ENCODE measurements at places on chromosomes 2 and 18.

- no peak for DNase-seq
Measured at GRCh38 chr2:127608061-127609030, 37.6 kb upstream of the GPR17 start.

DNA sequence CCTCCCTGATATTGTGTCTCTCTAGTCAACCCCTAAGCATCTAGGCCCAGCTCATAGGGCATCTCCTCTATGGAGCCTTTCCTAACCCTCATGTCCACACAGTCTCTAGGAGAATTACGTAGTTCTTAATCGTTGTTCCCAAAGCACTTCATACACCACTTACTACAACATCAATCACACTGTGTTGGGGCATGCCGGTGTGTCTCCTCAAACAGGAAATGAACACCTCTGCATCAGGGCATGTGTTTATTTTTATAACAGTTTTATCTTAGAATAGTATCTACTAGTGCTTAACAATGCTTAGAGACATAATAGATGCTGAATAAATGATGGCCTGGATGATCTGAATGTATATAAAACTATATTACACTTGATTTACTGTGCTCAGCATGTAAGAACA is 19.7 kb downstream of the CYP1B1 start:
- no peak for DNase-seq

- no peak for DNase-seq
Measured at GRCh38 chr18:43772907-43773306, 495.6 kb upstream of the SYT4 start.

DNA sequence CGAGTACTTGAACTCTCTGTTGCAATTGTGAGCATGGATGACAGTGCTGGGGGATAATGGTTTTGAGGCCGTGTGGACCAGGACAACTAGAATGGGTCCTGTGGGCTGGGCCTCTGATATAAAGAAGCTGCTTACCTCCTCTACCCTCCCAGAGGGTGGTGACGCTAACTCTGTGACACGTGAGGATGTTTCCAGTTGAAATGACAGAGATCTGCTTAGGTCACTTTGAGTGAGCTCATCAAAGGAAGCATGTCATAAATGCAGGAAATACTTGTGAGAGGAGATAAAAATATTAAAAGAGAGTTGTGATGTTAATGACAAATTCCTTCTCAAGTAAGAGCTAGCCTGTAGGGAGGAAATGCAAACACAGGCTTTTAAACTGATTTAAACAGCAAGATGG is 16.4 kb downstream of the RMC1 start:
- no peak for DNase-seq

GRCh38 chr2:129812071-129812470 is 167.4 kb upstream of the RAB6C start:
- DNase-seq = no peak

- DNase-seq = no peak
Measured at GRCh38 chr18:33282709-33283333, 157.7 kb downstream of the CCDC178 start.

- DNase-seq = no peak
Measured at GRCh38 chr2:209463226-209463625, 39.4 kb downstream of the MAP2 start.

GRCh38 chr2:20913491-20913890 is 90.6 kb upstream of the LDAH start:
- no peak for DNase-seq

GRCh38 chr2:221431477-221431876 is 140.6 kb downstream of the EPHA4 start:
- DNase-seq = no peak

DNA sequence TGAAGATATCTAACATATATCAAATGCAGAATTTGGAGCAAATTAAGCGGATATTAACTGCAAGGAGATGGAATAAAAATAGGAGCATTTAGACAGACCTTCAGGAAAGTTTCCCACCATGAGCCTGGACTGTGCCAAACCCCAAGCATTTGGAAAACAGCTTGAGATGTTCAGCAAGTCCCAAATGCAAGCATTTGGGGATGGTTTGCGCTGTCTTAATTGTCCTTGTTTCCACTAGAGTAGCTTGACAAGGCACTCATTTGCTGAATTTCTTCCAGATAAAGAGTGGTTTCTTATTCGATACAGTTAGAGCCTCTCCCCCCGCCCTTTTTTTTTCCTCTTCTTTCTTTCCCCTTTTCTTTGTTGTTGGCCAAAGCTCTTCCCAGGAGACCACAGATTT is 77.1 kb upstream of the CDC42EP3 start:
- DNase-seq = no peak

DNA sequence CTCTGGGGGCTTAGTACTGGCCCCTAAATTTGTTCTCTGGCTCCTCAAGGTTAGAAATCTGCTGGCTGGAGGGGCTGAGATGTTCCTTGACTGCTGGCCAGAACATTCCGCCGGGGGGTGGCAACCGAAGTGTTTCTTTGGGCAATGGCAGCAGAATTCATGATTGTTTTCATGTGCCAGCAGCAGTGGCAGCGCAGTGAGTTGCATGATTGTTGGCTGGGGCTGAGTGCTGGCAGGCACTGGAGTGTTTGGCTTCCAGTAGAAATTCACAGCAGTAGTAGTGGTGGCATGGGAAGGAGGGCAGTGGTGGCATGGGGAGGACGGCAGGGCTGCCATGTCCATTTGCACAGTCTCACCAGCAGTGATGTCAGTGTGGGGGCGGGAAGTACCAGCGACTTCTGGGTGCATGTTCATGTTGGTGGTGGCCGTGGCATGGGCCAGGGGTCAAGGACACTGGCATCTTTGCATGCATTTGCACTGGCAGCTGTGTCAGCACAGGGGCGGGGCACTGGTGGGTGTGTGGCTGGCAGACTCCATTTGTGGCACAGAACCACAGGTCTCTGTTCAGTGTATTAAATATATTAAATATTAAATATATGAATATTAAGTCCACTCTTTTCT is 130.6 kb upstream of the CDH7 start:
- DNase-seq = no peak

DNA sequence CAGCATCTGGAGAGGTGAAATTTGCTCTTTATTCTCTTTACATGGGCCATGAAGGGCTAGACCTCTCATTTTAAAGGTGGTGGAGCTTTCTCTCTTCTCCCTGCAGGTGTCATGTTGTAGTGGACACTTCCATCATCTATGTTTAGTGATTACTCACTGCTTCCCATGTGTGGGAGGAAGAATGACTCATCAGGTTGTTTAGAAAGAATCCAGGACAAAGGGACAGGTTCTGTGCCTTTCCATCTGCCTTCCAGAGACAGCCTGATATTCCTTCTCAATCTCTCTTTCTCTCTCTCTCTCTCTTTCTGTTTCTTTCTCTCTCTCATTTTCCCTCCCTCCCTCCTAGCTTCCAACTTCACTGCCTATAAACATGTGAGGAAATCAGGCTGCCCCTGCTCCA is 38.7 kb downstream of the SCG2 start:
- DNase-seq = no peak

GRCh38 chr2:57987835-57988573 is 58.6 kb upstream of the VRK2 start:
- no peak for DNase-seq

DNA sequence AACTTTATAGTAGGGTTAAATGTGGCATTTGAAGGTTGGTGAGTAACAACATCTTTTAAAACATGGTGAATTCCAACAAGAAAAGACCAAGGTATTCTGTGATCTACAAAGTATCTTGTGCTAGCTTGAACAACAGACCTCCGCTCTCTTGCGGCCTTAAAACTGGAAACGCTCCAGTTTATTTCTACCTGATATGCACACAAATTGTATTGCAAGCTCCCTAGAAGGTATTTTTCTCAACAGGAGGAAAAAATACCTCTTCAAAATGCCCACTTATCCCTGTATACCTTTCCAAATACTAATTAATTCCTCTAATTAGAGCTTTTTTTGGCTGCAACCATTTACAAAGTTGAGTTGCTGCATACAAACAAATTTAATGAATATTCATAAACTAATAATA is 69.5 kb downstream of the KCNH7 start:
- no peak for DNase-seq

DNA sequence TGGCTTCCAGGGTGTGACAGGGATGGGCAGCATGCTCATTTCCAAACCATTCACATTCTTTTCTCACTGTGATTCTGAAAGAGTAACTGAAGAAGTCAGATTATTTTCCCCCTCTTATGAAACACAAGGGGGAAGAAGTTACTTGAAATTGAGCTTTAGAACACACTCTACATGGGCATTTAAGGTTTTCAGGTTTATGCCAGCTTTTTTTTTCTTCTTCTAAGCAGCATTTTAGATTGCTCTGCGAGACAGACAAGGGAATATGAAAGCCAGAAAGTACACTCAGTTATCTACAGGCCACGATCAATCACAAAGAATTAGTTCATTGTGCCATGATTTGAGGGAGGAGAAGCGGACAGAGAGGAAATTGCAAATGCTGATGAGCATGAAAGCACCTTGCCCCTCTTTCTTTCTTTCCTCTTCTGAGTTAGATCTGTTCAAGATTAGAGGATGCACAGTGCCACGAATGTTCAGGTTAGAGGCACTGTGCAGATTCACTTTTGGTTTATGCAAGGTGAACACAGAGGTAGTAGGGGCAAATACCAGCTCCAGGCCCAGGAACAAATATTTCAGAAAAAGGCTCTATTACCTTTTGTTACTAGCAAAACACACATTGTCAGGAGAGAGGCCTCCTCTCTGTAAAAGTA is 49.2 kb downstream of the CXCR4 start:
- no peak for DNase-seq

GRCh38 chr2:108118996-108119395 is 120.8 kb upstream of the SULT1C3 start:
- no peak for DNase-seq

DNA sequence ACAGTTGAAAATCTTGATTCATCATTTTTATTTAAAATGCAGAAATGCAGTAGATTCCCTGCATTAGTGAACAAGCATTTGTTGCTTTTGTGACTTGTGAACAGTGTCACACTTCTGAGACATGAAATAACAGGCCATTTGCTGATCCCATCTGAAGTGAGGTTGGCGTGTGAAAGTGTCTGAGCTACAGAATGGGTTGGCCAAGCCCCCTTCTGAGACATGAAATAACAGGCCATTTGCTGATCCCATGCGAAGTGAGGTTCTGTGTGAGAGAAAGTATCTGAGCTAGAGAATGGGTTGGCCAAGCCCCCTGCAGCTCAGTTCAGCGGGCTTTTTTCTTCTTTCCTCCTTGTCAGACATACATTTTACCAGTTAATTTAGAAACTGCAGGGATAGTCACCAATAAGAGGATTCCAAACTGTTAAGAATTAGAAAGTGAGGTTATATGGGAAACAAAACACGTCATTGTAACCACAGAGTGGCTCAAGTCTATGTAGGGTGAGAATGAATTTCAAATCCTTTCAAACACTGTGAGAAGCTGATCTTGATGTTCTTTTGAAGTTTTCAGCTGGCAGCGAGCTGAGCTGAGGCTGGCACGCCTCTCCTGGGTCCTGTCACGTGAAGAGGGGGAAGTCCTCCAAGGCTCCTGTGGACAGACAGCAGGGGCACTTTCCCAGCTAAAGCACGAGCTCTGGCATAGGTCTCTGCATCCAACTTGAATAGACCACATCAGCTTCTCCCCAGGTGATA is 339.2 kb upstream of the SALL3 start:
- DNase-seq = no peak

DNA sequence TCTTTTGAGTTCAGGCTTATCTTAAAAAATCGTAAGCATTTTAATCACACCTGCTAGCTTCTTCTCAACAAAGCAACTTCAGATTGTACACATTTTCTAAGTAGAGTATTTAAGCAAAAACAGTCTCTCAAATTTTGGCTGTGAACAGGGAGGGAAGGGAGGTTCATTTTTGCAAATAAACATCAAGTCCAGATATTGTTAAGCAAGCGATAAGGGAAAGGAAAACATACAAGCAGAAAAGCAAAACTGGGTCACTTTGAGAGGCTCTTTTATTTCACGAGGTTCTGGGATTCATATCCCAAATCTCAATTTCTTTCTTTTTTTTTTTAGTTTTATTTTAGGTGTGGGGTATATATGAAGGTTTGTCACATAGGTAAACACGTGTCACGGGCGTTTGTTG is 79.9 kb downstream of the SLC25A12 start:
- no peak for DNase-seq

- DNase-seq = no peak
Measured at GRCh38 chr2:141748616-141749015, 382.2 kb downstream of the LRP1B start.

GRCh38 chr18:32767400-32767799 is 5.4 kb downstream of the KLHL14 start:
- no peak for DNase-seq

DNA sequence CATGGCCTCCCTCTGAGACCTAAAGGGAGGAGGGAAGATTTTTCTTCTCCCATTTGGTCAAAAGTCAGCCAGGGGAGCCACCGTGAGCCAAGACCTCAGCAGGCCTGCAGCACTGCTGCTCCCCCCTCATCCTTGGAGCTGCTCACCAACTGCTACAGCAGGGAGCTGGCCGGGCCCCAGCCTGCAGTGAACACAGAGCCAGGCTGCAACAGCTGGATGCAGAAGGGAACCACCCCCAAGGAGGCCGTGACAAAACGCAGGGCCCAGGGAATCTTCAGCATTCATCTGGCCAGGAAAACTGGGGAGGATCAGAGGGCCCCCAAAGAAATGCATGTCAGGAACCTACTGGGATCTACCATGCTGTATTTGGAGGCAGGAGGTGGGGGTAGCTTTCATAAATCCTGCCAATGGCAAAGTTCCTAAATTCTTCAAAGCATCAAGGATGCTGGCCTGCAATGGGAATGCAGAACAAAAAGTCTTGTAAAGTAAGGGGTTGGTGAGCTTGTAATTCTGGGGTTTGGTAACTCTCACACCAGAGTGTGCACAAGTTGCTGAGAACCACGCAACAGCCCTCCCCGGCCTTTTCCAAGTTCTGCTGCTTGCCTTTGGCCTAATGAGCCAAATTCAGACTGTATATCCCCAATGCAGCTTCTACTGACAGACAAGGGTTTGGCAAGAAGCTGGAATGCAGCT is 61.0 kb downstream of the CACNB4 start:
- DNase-seq = no peak

- no peak for DNase-seq
Measured at GRCh38 chr2:114128725-114129124, 238.8 kb downstream of the ACTR3 start.

- DNase-seq = no peak
Measured at GRCh38 chr2:7913974-7914373, 767.9 kb upstream of the ID2 start.

- no peak for DNase-seq
Measured at GRCh38 chr18:11729556-11729955, 40.5 kb downstream of the GNAL start.

GRCh38 chr2:48105848-48106247 is 199.6 kb upstream of the FBXO11 start:
- no peak for DNase-seq

GRCh38 chr2:1817256-1818051 is 73.1 kb upstream of the PXDN start:
- DNase-seq = no peak

- no peak for DNase-seq
Measured at GRCh38 chr2:43302182-43302960, 76.0 kb upstream of the ZFP36L2 start.

- DNase-seq = no peak
Measured at GRCh38 chr18:59129951-59130703, 9.6 kb upstream of the SEC11C start.

- no peak for DNase-seq
Measured at GRCh38 chr2:237201461-237202287, 116.0 kb downstream of the COPS8 start.

- no peak for DNase-seq
Measured at GRCh38 chr18:63928331-63928730, 20.6 kb downstream of the SERPINB10 start.

GRCh38 chr2:70085711-70086277 is 1.5 kb upstream of the PCBP1 start:
- DNase-seq = no peak

GRCh38 chr2:137775529-137775928 is 188.7 kb upstream of the HNMT start:
- no peak for DNase-seq

- no peak for DNase-seq
Measured at GRCh38 chr2:230668939-230669303, 43.7 kb upstream of the CAB39 start.
